Activated T-cell treated with anti-CD3 and anti-CD28 coated beads for 48 hours (primary cell): ENCODE measurements at places on chromosomes 4 and X.

DNA sequence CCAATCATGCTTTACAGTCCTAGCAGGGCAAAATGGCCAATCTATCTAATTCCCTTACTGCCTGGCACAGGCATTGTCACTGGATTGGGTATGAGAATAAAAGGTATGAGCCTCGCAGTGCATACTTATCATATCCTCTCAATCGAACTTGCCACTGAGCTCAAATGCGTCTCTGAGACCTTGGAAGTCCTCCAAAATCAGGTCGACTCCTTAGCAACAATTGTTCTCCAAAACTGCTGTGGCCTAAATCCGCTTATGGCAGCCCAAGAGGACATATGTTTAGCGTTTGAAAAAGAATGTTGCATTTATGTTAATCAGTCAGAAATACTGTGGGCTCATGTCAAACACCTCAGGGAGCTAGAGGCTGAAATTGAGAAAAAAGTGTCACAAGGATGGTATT, 69.7 kb downstream of the SPIN4 start:
- no peak for DNase-seq

GRCh38 chr4:16196482-16197393, 29.5 kb downstream of the TAPT1 start:
- DNase-seq: no peak

DNA sequence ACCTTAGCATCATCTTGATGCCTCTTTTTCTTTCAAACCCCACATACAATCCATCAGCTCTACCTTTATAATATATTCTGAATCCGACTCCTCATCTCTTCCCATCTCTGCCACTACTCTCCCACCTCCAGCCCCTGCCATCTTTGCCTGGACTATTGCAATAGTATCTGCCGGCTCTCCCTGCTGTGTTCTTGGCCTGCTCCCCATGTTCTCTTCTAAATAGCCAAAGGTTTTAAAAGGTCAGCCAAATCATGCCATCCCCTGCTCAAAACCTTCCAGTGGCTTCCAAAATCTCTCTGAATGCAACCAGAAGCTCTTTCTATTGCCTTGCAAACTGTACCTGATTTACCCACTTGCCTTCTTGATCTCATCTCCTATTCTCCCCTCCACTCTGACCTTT, 266.0 kb downstream of the PTTG2 start:
- no peak for DNase-seq

DNA sequence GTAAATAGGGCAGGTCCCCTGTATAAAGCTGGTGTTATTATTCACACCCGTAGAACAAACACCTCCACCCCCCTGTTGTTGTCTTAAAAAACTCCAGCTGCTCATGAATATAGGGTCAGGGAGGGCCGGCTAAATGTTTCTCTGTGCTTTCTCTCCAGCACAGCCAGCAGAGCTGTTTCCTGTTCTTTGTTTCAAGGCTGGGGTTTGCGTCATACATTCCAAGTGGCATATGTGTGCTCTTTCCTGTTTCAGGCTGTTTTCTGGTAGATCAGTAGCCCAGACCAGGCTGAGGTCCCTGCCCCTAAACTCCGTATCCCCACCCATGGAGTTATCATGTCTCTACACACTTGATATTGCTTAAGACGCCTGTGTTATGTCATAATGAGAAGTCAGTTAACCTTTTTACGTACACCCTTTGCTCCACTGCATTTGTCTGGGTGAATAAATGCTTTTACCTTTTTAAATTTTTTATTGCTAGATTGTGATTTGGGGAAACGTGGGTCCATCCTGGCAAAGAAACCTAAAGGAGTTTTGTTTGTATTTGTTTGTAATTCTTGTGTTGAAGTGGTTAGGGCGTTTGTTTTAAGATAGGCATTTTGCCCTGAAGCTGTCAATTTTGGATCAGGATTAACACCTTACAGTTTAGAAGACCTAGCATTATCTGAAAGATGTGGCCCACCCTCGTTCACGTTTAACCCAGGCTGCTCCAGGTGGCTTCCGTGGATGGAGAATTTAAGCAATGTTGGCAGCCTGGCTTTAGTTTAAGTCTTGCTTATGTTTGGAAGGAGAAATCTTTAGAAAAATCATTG, 3.3 kb downstream of the KLF3 start:
- no peak for DNase-seq

DNA sequence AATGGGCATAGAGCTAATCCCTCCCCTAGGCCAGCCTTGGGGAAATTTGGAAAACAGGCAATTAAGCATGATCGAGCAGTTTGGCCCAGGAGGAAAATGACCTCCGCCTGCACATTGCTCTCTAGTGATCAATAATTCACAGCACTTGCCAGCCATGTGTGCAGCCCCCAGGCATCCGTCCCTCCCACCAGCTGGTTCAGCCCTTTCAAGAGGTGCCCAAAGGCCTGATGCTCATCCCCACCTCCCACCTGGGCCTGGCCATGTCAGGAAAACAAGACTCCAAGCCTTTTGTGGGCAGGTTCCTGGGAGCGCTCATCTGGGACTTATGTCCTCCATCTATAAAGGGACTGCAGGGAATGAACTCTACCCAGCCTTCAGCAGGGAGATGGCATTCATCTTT, 17.5 kb upstream of the PPP2R2C start:
- no peak for DNase-seq
